GM04503 (cell line): ENCODE measurements at places on chromosomes 1 and 21.

- no peak for DNase-seq
Measured at GRCh38 chr1:8017495-8018197, 8.5 kb downstream of the ERRFI1 start.

- DNase-seq = no peak
Measured at GRCh38 chr1:226784081-226785049, 45.3 kb upstream of the ITPKB start.

GRCh38 chr1:82485591-82486369, 685.0 kb downstream of the ADGRL2 start:
- DNase-seq = no peak

DNA sequence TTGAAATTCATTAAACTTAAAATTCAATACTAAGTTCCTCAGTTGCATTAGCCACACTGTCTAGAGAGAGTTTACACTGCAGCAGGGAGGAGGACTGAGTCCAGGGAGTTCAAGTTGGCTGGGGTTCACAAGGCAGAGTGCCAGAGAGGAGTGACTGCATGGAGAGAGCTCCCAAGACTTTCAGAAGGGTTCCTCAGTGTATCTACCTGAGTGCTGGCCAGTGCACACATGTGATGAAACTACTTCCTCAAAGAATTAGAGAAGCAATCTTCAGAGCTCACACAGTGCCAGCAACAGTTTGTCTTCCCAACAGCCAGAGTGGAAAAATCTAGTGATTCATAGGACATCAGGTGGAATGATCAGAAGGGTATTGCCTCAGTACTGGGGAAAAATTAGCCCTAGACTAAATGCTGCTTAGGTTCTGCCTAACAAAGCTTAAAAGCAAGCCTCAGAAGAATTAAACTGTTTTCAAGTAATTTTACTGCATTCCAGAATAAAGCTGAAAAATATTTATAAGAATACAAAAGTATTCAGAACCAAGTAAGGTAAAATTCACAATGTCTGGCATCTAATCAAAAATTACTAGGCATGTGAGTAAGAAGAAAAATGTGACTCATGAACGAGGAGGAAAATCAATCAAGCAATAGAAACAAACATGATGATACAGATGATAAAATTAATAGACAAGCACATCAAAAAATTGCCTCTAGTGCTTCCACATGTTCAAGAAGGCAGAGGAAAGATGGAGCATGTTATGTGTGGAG, 10.4 kb upstream of the WNT3A start:
- DNase-seq = no peak

DNA sequence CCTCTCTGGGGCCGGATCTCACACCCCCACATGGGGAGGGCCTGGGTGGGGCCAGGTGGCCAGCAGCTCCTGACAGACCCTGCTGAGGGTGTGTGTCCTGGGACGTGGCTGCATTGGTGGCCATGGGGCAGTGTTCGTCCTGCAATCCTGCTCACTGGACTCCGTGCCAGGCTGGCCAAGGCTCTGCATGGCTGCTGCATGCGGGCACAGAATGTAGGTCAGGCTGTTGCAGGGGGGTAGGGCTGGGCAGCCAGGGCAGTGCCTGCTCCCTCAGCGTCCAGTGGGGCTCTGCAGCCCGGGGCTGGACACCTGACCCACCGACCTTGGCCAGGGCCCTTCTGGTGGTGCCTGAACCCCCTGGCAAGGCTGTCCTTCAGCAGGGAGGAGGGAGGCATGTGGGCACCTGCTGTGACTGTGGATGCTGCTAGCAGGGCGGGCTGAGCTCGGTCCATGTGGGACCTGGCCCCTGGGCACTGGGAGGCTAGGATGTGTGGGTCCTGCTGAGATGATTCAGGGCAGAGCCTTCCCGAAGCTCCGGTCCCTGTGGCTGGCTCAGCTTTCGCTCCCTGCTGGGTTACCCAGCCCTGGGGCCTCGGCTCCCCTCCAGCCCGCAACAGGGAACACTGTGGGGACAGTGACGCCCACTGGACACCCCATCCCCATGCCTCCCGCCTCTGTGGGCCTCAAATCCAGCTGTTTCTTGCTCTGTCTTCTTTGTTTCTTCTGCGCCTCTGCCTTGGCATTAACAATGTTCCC, 14.9 kb upstream of the PLCH2 start:
- DNase-seq = no peak

GRCh38 chr1:56265216-56265615, 314.1 kb downstream of the PLPP3 start:
- DNase-seq = no peak
